DMS 273 treated with DMSO at 0.1 percent for 48 hours (cell line): ENCODE measurements at places on chromosomes 5 and 9.

DNA sequence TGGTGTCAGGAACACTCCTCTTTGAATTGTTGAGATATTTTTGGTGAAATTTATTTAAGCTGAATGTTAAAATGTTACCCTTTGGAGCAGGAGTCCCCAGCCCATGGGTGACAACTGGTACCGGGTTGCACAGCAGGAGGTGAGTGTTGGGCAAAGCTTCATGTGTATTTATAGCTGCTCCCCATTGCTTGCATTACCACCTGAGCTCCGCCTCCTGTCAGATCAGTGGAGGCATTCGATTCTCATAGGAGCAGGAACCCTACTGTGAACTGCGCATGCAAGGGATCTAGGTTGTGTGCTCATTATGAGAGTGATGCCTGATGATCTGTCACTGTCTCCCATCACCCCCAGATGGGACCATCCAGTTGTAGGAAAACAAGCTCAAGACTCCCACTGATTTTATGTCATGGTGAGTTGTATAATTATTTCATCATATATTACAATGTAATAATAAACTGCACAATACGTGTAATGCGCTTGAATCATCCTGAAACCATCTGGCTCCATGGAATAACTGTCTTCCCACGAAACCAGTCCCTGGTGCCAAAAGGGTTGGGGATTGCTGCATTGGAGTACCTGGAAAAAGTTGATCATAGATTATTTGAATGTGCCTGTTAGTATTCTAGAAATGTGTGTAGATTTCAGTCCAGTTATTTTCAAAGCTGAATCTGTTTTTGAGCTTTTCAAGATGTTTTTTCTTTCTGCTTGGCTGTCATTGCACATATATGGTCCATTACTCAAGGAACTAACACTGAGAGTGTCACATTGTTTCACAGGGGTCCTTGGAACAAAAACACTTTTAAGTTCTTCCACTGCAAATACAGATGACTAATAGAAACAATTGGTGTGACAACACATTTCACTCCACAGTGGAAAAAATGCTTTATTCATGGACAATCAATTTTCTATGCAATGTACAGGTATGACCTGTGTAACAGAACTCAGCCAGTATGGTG, 104.6 kb upstream of the TNFAIP8 start:
- DNase-seq: no peak

DNA sequence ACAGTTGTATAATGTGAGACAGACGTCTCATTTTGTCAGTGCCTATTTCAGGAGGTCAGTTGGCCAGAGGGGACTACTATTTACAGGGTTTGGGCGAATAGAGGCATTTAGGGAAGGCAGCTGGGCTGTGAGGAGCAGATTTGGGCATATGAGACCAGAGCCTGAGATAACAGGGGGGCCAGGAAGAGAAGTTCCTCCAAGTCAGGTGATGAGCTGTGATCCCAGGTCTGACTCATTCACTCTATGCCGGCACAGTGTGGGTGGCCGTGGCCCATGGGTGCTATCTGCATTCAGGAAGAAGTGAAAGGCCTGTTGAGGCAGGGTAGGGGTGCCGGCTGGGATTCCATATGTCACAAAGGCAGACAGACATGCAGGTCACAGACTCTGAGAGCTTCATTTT, 142.8 kb downstream of the PDZD2 start:
- no peak for DNase-seq

GRCh38 chr5:5298841-5299541, 123.5 kb upstream of the ICE1 start:
- DNase-seq: no peak

GRCh38 chr9:94901019-94901363, 174.5 kb downstream of the AOPEP start:
- DNase-seq: no peak

DNA sequence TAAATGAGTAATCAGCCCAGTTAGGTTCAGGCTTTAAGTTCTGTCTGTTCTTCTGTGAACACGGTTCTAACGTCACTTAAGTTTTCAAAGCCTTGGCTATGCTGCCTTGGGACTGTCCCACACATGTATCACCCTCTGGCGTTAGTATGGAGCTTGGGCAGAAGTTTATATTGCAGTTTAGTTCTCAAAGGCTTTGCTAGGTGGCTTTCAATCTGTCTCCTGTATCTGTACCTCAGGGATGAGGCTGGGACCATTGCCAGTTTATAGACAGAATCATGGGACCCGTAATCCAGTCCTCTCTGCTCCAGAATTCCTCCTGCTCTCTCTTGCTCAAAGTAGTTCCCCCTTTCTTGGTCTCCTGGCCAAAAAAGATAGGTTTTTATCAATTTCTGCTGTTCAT, 12.1 kb downstream of the C9orf40 start:
- DNase-seq: no peak

DNA sequence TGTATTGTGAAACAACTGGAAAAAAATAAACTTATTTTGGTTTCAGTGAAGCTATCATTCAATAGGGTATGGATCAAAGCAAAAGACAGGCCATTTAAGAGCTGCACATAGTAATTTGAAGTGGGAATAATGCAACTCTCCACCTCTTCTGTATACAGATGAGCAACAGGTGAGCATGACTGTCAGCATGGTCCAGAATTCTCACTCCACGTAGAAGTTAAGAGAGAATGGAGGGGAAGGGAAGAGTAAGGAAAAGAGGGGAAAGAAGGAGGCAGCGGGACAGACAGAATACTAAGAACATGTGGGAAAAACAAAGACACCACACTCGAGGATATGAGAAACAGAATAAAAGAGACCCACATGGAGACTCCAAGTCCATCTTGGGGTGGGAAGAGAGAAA, 396.1 kb upstream of the GRIA1 start:
- DNase-seq: no peak

GRCh38 chr9:40925149-40925548, 203.3 kb downstream of the FOXD4L6 start:
- DNase-seq: no peak

- DNase-seq: no peak
These were observed 4.7 kb upstream of the GLRX start for GRCh38 chr5:95826949-95827891.

DNA sequence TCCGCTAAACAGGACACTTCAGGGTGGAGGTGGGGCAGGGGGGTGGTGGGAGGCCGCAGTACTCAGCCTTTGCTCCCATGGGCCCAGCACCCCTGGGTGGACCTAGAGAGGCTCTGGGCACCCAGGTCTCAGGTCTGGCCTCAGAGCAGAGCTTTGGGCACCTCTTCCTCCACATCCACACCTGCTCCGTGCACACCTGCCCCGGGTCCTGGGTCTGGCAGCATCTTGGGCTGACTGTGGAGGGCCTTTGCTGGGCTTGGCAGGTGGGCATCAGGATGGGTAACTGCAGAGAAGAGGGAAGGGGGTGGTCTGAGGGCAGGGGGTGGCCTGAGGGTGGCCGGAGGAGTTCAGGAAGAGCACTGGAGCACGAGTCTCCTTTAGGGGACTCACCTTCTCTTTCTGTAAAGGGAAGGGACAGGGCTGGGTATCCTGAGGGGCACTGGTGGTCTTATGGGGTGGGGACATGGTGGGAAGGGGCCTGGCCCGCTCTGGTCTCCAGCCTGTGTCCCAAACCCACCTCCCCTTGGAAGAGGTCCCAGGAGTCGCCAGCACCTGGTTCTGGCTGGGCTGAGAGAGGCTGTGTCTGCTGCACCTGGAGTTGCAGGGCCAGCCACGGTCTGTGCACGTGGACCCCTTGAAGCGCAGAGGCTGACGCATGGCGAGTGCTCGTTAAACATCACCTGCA, 106.7 kb upstream of the IER5L start:
- DNase-seq: no peak

DNA sequence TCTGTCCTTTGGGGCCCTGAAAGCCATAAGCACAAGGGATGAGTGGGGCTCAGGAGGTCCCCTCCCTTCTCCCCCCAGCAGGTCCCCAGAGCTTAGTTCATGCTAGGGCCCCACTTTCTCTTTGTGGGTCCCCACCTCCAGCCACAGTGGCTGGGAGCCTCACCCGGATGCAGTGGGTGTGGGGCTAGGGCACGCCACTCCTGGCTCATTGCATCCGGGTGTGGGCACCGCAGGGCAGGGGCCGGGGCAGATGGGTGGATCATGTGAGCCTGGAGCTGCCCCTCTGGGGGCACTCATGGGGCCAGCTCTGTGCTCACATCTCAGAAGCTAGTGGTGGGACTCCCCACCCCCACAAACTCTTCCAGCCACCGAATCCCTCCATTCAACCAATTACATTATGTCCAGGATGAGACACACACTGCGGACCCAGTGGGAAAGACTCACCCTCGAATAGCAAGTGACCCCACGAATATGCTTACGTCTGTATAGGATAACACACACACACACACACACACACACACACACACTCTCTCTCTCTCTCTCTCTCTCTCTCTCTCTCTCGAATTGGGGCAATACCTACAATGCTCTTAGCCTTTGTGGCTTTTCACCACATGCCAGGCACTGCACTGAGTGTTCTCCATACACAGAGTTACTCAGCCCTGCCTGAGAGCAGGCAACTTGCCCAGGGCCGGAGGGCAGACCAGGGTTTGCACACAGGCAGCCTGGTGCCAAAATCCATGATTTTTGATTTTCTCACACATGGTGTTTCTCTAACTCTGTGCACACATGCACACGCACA, 16.8 kb upstream of the PHYKPL start:
- DNase-seq: no peak

DNA sequence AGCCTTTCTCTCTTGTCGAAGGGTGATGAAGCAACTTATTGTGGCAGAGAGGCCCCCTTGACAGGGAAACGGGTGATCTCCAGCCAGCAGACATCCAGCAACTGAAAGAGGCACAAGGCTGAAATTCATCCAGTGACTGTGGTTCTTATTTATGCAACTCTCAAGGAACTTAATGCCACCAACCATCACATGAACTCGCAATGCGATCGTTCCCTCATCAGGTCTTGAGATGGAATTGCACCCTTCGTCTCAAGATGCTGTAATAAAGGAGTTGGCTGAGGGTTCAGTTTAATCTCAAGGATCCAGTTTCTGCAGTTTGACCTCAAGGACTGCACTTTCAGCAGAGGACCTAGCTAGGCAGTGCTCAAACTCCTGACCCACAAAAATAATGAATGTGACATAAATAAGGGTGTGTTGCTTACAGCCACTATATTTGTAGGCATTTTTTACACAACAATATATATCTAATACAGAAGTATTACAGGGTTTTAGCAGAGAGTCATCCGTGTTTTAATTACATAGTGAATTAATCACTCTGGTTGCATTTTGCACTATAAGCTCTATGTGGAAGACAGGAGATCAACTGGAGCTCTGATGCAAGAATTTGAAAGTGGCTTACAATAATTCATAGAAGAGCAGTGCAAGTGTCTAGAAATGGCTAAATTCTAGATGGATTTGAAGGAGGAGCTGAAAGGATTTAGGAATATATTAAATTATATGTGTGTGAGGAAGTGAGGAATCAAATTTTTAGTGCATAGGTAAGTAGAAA, 957.8 kb upstream of the CTNND2 start:
- no peak for DNase-seq

DNA sequence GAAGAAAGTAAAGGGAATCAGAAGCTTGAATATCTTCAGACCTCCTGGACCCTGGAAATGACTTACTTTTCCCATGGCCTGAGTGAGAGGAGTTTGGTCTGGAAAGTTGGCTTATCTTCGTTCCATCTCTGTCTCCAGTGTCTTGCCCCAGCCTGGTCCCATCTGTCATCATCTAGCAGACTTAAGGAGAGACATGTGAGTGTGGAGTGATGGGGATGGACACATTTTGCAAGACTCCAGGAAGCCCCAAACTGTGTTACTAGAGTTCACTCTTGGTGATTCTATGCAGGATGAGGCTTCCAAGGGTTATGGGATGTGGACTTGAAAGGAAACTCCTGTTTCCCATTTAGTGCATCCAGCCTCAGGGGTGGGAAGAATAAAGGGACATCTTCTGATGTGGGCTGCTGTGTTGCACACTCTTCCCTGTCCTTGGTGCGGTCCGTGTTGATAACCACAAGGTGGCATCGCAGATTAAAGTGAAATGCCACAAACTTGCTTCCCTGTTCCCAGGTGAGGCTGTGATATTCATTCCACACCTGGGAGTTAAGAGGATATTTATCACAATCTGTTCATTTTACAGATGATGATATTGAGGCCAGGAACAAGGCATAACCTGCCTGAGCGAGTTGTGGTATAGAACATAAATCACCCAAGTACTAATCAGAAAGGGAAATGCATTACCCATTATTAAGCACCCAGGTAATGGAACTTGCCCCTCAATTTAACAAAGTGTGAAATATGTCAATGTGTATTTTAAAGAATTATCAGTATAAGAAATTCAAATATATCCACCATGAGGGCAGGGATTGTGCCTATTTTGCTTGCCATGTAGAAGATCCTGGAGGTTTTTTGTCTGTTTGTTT, 269.9 kb upstream of the PAPPA start:
- DNase-seq: no peak

GRCh38 chr9:109852556-109852955, 72.6 kb downstream of the PALM2AKAP2 start:
- DNase-seq: no peak

- DNase-seq: no peak
These were observed 1.2 kb downstream of the JMY start for GRCh38 chr5:79236970-79237739.

GRCh38 chr5:115064380-115064779, 105.3 kb downstream of the TRIM36 start:
- DNase-seq: no peak

GRCh38 chr5:68087866-68088265, 127.7 kb upstream of the PIK3R1 start:
- no peak for DNase-seq

- DNase-seq: no peak
These were observed 601 bp upstream of the FAF2 start for GRCh38 chr5:176447591-176447977.

DNA sequence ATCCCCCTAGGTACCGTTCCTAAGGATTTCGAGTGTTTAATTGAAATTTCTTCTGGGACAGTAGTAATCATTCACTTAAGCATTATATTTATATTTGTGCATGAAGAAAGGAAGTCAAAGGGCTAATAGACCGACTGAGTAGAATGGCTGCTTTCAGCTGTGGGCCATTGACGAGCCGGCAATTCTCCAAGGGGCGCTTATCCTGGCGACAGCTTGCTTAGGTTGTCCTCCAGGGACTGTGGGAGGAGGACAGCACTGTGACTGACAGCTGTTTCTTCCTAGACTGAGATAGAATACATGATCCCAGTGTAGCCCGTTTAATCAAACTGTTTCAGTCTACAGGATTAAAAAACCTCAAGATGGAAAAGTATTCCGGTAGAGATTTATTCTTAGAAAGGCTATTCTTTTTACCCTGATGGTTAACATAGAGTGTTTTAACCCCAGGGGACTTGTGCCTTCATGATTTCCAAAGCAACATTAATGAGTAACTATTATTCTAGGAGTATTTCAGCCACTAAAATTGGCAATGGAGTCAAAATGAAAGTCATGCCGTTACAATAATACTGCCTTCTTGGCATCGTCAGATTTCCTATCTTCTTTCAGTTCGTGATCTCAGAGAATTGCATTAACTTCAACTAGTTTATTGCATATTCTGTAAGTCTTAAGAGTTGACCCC, 943.1 kb upstream of the WWC1 start:
- DNase-seq: no peak

DNA sequence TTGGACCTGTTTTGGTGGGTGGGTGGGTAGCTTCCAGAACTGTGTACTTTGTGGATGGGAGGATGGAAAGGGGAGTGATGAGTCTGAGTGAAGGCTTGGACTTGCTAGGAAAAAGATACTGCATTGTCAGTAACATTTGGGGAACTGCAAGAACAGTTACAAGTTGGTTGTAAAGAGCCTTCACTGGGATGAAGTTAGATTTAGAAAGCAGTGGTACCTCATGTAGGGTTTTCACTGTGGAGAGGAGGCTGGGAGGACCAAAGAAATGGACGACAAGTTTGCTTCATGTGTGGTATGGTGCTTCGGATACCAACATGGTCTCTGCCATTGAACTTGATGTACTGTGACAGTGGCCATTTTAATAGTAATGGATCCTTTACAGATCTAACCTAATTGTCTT, 50.3 kb downstream of the RAD23B start:
- DNase-seq: no peak

GRCh38 chr5:83924891-83925290, 204.2 kb upstream of the HAPLN1 start:
- DNase-seq: no peak
